ENCODE measurements at places on chromosomes 2 and 18. TPM values are rescaled to one million over a fixed set of nuclear protein-coding genes. Genes with fewer than 3 reads are reported as not detected.

DNA sequence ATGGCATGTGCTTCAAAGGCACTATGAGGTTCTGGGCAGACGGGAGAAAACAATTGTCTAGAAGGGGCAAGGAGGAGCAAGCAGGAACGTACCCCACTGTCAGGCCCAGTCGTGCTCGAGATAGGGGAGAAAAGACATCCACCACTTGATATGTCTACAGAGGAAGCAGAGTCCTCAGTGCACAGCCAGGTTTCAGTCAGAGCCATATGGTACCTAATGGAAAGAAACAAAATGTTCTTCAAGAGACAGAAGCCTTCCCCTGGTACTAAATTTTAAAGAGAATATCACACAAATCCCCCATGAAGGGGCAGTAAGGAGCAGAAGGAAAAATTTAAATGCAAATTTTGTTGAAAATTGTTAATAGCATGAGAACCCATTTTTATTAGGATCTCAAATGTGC lies 21.9 kb downstream of the THUMPD2 start:
- no peak for DNase-seq

- no peak for DNase-seq
Measured at GRCh38 chr2:227221120-227221519, 56.7 kb downstream of the COL4A3 start.

PCGF1 gene
- 31.3 TPM for total RNA-seq

PTPRN gene
- total RNA-seq: not detected

Measured in PC-9 (cell line).